ENCODE measurements at places on chromosomes 16 and 17.

GRCh38 chr16:46763147-46763546 is 15.0 kb upstream of the MYLK3 start:
- no peak for DNase-seq

- no peak for DNase-seq
Observed at GRCh38 chr17:77637818-77638575, 320.5 kb upstream of the TNRC6C start.

- no peak for DNase-seq
Observed at GRCh38 chr16:66228792-66229191, 137.7 kb upstream of the CDH5 start.

- no peak for DNase-seq
Observed at GRCh38 chr17:66401364-66401763, 99.0 kb downstream of the PRKCA start.

DNA sequence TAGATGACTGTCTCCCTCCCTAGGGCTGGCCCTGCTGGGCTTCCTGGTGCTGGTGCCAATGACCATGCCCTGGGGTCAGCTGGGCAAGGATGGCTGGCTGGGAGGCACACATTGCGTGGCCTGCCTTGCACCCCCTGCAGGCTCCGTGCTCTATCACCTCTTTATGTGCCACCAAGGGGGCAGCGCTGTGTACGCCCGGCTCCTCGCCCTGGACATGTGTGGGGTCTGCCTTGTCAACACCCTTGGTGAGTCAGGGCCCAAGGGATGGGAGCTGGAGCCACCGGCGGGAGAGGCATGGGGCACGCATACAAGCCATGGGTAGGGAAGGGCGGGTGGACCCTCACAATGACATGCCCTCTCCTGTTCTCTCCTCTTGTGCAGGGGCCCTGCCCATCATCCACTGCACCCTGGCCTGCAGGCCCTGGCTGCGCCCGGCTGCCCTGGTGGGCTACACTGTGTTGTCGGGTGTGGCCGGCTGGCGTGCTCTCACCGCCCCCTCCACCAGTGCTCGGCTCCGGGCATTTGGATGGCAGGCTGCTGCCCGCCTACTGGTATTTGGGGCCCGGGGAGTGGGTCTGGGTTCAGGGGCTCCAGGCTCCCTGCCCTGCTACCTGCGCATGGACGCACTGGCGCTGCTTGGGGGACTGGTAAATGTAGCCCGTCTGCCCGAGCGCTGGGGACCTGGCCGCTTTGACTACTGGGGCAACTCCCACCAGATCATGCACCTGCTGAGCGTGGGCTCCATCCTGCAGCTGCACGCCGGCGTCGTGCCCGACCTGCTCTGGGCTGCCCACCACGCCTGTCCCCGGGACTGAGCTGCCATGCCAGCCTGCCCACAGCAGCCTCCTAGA is 2.2 kb downstream of the PAQR4 start:
- DNase-seq: no peak

GRCh38 chr17:5619088-5619740 is 34.9 kb upstream of the NLRP1 start:
- DNase-seq: no peak

DNA sequence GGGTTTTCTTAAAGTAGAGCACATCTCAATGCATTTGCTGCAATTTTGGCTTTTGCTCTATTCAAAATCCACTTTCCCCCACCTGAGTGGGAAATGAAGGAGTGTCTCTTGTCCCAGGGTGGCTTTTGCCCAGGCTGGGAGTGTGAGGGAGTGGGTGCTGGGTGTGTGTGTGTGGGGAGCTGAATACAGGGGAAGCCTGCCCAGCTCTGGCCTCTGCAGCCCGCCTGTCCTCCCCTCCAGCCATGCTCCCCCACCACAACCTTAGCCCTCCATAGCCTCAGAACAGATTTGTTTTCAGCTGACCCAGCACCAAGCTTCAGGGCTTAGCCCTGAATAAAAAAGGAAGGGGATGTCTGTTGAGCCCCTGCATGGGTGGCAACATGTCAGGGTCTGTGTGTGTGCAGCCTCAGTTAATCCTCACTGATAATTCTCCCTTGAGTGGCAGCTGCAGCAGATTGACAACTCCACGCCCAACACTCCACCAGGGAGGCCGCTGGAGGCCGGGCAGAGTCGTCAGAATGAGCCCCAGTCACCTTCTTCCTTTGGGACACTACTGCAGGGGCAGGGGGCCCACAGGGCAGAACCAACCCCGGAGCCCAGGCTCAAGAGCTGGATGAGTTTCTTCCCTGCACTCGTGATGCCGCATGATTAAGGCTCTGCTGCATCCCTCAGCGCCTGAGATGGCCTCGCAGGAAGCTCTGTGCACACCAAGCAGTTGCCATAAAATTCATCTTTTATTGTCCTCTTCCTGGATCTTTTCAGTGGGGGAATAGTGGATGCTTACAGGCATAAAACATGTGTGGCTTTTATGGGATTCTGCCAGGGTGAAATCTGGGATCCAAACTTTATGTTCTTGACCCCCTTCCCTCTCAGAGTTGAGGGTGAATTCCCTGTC is 55.0 kb downstream of the SPACA3 start:
- DNase-seq: no peak

DNA sequence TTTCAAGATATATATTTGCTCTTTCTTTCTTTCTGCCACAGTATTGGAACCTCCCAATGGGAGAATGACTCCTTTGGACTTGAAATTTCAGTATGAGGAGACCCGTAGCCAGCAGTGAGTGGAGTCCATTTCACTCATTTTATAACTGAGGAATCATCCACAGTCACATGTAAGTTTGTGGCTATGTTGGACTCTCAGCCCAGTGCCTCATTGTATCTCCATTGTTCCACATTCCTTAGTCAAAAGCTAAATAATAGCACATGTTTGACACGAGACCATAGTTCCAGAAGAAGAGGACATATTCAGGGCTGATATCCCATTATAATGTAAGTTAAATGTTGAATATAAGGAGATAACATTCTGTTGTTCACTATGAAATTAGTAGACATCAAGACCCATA is 12.7 kb upstream of the SPAG9 start:
- no peak for DNase-seq

DNA sequence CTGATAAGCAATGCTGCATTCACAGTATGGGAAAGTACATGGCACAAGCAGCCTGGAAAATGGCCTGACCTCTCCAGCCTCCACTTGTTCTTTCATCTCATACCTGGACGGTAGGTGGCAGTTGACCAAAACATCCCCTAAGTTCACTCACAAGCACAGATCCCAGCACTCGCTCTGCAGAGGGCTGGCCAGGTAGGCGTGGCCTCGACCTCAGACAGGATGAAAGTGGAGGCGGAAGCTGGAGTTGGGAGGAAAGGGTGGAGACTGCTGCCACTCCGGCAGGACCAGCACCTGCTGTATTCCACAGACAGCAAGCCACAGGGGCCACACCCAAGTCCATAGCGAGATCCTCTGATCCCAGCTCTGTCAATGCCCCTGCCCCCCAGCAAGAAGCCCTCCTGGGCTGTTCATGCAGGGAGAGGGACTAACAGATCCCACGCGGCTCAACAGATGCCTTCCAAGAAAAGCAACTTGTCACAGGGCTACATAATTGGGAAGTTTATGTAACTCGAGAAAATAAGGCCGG is 31.3 kb downstream of the ZCCHC14 start:
- peak; percentile 59 for DNase-seq

DNA sequence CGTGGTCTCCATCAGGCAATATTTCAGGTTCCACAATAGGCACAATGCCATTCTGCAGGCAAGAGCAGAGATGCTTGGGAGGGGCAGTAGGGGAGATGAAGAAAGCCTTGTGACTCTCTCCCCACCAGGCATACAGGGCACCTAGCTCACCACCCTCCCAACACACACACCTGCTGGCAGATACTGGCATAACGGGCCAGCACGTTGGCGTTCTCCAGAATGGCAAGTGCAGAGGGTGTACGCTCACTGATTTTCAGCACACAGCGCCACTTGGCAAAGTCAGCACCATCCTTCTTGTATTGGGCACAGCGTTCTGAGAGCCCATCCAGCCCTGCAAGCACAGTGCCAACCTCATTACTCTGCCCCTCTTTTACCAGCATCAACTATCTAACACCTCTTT is 2.2 kb downstream of the ALDOC start:
- peak; percentile 9 for DNase-seq

DNA sequence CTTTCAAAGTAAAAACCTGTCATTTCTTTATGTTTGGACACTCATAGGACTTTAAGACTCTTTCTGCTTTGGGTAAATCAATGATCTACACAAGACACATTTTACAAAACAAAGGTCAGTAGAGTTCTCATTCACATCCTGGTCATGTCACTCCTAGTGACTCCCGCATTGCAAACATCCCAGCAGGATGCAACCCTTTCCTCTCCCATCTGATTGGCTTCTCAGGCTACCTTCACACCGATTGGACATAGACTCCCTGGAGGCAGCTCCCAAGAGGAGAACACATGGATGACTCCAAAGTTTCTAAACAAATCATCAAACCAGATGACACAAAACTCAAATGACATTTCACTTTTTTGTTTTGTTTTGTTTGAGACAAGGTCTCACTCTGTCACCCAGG is 43.8 kb upstream of the ACSM2B start:
- no peak for DNase-seq

- no peak for DNase-seq
Observed at GRCh38 chr16:30028438-30029076, 2.5 kb downstream of the TLCD3B start.

DNA sequence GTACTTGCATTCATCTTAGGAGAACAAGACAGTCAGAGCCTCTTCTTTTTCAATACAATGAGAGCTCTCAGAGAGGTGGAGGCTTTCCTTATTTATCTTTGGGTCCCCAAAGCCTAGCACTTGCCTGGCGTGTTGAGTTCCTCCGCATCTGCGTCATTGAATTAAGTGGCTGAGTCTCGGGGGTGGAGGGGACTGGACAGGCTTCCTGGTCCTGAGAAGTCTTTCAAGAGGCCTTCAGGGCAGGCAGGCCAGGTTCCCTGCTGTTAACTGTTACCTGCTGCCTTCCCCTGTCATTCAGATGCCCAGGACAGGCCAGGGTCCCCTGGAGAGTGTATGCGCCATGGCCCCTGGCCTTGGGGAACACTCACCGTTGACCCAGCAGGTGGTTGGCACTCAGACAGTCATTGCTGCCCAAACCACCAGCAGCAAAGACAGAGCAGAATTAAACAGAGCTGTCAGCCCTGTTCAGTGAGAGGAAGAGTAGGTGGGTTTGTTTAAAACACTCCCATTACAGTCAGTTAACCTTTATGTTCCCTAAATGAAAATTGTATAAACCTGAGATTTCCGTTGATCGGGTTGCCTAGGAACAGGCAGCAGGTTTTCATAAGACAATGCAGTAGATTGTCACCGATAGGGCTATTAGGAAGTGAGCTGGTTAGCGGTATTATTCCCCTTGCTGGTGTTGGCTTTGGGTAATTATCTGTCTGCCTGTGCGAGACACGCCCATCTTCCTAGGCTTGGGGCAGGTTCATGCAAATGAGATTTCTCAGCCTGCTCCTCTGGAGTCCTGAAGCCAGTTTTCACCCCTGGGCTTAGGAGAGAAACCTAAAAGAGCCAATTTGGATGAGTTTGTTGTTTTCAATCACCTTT is 132.7 kb downstream of the CCDC182 start:
- DNase-seq: peak; percentile 71

GRCh38 chr16:84423416-84423837 is 55.1 kb downstream of the ATP2C2 start:
- peak; percentile 67 for DNase-seq

DNA sequence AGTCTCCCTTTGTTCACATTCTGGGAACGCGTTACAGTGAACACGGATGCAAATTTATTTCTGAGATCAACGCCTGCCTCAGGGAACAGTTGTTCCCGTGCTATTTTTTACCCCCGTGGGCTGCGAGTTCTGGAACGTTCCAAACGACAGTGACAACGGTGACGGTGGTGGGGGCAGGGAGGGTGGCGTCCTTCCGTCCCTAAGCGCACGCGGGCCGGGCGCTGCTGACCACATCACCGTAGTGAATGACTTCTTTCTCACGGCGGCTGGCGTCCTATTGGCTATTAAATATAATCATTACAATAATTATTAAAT is 45.1 kb upstream of the SSTR5 start:
- DNase-seq: no peak

DNA sequence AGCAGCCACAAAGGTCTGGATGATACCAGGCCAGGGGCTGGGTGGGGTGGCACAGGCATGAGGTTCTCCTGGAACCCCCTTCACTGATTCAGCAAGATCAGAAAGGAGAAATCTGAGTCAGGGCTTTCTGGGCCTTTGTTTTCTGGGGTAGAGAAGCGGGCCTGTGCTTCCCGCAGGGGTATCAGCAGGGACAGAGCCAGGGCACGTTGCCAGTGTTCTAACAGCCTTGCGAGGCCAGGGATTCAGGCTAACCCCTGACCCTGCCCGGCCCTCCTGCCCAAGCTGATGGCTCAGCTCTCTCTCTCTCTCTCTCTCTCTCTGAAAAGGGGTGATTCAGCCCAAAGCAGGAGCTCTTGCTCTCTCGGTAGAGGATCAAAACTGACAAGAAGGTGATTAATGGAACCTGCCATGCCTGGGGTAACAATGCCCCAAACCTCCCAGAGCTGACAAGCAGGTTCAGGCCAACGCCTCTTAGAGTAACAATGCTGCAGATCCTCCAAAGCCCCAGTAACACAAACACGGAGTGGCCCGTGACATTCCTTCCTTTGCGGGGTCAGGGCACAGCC is 2.0 kb upstream of the KRT13 start:
- DNase-seq: peak; percentile 4

DNA sequence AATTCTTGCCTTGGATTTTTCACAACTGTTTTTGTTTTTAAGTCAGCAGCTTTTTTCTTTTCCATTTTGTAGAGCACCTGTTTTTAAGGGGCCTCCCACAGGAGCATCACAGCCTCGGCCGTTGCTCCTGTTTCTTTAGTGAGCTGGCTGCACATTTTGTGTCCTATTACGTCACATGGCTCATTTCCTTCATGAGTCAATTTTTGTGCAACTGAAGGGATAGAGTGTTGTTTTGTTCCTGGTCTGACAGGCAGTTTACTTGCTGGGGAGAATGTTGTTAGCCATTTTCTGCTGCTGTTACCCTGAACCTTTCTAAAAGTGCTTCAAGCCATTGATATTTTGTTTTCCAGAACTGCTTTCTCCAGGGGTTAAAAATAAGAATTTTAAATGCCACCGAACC is 45.0 kb upstream of the CRISPLD2 start:
- no peak for DNase-seq

GRCh38 chr17:7922845-7923628 is 6.6 kb downstream of the KCNAB3 start:
- peak; percentile 78 for DNase-seq

DNA sequence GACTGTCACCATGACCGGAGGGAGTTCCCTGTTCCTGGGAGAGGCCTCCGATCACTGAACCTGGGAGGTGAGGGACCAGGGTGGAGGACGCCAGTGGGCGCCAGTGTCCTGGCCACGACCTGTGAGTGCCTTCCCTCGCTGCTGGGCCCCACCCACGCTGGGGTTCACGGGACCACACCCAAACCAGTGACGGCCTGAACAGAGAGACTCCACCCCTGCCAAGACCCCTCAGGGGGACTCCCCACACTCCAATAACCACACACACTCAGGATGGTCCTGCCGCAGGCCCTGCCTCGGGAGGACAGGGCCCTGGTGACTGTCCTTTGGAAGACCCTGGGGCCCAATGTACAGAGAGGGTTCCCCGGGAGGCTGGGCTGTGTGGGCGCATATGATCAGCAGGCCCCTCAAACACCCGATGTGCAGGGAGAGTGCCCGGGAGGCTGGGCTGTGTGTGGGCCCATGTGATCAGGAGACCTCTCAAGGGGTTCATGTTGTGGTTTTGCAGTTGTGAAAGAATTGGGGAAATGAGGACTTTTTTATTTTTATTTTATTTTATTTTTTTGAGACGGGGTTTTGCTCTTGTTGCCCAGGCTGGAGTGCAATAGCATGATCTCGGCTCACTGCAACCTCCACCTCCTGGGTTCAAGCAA is 26.6 kb downstream of the TPSD1 start:
- no peak for DNase-seq

Measured in hematopoietic multipotent progenitor cell treated with erythropoietin and hydrocortisone succinate and interleukin-3 and kit ligand, for 8 days (in vitro differentiated cells).